A549 treated with GW870086 at 1 μM for 4 hours (cell line): ENCODE measurements at places on chromosomes 1 and 21. TPM values are rescaled to one million over a fixed set of nuclear protein-coding genes. Genes with fewer than 3 reads are reported as not detected.

Gene RXRG
- 0.07 TPM in 1 of 5 replicates, not detected in the others for total RNA-seq

Gene PDZK1IP1
- 6.2 to 9.4 TPM (median 8.5 TPM) in 5 replicates for total RNA-seq

Gene VSIG8
- total RNA-seq, result not detected in 5 replicates

Gene LCE6A
- total RNA-seq, result not detected in 5 replicates

Gene SLC37A1
- 2.7 to 5.0 TPM (median 3.1 TPM) in 5 replicates for total RNA-seq

Gene ANKRD65
- 0.06 TPM in 1 of 5 replicates, not detected in the others for total RNA-seq

Gene CFHR5
- total RNA-seq, result not detected in 5 replicates

Gene OR2L13
- total RNA-seq, result not detected in 5 replicates

Gene FLVCR1
- total RNA-seq, result 12.8 to 20.5 TPM (median 18.5 TPM) in 5 replicates

Gene OR2T33
- total RNA-seq, result not detected in 5 replicates

Gene KRTAP10-3
- not detected in 5 replicates for total RNA-seq

Gene ELAPOR1
- 0.38 to 1.1 TPM (median 0.44 TPM) in 5 replicates for total RNA-seq

Gene KIAA0040
- total RNA-seq, result 0.73 to 0.97 TPM (median 0.78 TPM) in 5 replicates

Gene WNT2B
- 0.10 to 0.39 TPM (median 0.17 TPM) in 5 replicates for total RNA-seq

Gene MIXL1
- not detected in 5 replicates for total RNA-seq

Gene ZNHIT6
- 17.2 to 19.7 TPM (median 18.6 TPM) in 5 replicates for total RNA-seq

Gene C1orf50
- total RNA-seq, result 2.1 to 4.5 TPM (median 3.0 TPM) in 5 replicates

Gene IL19
- total RNA-seq, result not detected in 5 replicates

Gene ANKRD35
- 0.06 to 0.09 TPM in 2 of 5 replicates, not detected in the others for total RNA-seq

Gene DMBX1
- 0.70 to 1.2 TPM (median 1.1 TPM) in 5 replicates for total RNA-seq

Gene CYYR1
- not detected in 5 replicates for total RNA-seq

Gene DIO1
- total RNA-seq, result 0.09 to 0.16 TPM in 2 of 5 replicates, not detected in the others
